ENCODE measurements at places on chromosomes 2 and 18.

DNA sequence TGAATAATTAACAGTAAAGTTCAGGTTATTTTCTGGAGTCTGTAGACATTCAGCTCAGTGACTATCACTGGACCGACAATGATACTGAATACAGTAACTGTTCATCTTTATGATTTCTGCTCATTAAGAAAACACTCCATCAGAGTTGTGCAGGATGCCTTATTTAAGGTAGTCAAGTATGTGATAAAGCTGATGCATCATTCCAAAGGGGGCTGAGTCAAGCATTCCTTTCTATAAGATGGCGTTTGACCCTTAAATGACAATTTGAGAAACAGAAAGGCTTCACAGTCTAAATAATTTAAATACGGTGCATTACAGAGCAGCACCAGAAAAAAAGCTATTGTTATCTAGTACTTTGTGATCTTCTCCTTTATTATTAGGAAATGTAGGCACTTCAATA lies 131.1 kb downstream of the CDH2 start:
- DNase-seq: no peak

DNA sequence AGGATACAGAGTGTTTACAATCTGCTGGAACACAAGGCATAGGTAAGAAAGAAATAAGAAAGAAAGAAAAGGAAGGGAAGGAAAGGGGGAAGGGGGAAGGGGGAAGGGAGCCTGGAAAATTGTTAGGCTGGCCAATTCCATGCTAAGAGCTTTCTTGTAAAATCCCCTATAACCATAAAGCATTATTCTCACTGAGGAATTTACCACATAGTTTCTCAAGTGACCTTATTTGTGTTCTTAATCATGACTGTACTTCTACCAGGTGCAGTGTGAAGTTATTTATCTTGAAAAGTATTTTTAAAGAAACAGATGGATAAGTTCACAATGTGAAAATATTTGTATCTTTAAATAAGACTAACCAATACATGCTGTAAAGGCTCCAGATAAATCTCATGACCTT lies 39.2 kb upstream of the KIDINS220 start:
- no peak for DNase-seq

DNA sequence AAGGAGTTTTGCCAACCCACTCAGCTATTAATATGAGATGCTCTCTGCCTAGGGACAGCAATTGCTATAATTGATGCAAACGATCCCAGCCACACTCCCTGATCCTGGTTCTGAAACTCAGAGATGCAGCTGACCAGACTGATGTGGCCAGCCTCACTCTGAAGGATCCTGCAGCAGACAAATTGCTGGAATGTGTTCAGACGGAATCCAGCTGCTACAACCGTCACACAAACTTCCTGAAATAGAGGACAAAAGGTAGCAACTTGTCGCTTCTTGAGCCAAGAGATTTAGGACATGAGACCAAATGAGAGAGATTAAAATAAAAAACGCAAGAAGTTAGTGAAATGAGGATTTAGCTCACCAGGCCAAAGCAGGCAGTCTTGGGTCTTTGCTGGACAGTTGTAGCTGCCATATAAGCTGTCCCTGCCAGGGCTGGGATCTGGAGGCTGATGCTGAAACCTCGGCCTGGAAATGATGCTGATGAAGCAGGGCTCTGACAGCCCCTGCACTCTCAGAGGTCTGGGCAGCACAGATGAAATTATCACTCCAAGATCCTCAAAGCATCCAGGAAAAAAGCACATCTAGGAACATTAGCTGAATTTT lies 8.3 kb upstream of the YWHAQ start:
- no peak for DNase-seq

DNA sequence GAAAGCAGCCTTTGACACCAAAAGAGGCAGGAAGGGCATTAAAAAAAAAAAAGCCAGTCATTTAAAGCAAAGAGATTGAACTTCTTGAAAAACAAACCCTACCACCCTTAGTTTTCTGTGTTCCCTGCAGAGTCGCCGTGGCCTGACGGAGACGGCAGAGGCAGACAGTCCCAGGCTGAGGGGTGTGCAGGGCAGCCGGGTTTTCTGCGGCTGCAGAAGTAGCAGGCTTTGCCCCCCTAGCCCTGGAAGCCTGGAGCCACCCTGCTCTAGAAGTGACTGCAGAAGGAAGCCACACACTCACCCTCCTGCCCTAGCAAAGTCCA lies 2.8 kb downstream of the INPP5D start:
- DNase-seq: no peak

DNA sequence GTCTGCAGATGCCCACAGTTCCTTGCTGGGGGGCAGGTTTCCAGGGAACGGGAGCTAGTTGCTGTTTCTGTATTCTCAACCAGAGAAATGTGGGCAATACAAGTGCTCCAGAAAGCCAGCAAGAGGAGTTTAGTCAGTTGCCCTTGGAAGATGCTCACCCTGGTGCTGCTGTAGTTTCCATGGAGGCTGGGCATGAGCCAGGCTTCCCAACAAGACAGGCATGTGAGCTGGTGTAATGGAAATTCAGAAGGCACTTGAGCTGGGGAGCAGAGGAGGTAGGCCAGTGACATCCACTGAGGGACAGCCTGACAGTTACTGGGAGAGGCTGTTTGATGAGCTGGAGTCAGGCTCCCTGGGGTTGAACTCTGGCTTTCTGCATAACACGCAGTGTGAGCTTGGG lies 7.7 kb downstream of the HK2 start:
- no peak for DNase-seq

DNA sequence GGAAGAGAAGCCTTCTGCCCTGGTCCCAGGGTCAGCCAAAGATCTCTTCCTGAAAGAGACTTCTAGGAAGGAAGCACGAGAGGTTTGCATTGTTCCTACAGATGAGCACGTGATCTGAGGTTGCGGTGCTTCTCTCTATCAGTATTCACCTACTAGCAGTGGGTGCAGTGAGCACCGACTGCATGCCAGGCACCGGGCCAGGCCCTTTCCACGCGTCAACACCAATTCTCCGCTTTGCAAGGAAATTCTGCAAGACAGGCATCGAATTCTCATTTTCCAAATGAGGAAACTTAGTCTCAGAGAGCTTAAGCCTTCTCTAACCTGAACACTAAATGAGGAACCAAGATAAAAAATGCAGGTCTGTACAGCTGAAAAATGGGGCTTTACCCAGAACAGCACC lies 151.5 kb upstream of the MYCN start:
- DNase-seq: no peak

DNA sequence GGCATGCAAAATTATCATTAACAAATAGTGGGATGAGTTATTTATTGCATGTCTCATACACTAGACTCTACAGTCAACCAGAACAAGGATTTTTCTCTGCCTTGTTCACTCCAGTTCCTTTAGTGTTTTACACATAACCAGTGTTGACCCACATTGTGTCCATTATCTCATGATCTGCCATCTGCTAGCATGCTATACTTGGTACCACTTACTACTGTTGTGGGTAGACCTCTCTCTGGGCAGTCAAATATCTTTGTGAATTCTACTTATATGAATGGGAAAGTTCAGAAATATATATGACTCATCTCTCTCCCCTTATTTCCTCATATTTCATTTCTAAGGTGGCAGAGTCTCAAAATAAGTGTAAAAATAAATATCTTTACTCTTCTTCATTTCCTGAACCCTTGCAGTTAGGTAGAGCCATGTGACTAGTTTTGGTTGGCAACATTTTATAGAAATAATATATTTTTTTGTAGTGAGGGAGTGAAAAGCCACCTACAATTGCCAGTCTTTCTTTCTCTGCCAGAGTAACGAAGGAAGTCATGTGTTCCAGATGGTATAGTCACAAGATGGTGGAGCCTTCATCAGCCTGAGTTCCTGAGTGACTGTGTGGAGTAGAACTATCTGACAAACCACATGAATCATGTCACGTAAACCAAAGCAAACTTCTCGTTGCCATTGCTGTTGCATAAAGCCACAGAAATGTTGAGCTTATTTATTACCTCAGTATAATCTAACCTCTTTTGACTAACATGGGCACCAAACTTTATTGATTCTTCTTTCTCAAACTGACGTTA lies 704.0 kb downstream of the RNF144A start:
- DNase-seq: no peak

DNA sequence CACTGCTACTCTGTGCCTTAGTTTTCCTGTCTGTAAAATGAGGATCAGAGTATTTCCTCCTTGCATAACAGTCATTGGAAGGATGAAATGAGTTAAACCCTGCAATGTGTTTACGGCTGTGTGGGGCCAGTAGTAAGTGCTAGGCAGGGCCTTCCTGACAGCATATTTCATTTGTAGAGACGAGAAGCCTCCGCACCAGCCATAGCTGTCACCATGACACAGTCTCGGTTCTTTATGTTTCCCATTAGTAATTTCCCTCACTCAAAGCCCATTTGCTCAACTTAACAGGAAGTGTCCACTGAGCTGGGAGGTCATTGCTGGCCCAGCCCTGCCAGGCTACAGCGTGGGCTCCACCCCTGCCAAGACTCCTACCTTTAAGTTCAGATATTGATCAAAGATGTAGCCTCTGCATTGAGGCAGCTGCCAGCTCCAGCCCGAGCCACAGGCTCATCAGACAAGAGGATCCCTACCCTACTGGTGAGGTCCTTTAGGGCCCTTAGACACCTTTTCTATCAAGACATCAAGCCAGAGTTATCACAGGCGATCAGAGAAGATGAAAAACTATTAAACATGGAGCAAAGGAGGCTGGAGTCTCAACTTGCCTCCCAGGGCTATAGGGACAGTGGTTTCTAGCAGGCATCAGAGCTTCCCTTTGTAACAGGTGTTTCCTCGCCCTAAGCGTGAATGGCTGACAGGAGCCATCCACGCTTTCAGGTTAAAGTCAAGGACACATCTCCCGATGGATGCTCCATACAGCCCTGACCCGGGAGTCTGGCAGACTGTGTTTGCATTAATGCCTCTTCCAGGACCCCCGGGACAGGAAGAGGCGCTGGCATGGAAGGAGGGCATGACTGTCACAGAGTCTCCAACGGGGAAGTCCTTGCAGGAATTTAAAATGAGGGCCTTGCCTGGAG lies 251.7 kb downstream of the NDUFA10 start:
- no peak for DNase-seq

DNA sequence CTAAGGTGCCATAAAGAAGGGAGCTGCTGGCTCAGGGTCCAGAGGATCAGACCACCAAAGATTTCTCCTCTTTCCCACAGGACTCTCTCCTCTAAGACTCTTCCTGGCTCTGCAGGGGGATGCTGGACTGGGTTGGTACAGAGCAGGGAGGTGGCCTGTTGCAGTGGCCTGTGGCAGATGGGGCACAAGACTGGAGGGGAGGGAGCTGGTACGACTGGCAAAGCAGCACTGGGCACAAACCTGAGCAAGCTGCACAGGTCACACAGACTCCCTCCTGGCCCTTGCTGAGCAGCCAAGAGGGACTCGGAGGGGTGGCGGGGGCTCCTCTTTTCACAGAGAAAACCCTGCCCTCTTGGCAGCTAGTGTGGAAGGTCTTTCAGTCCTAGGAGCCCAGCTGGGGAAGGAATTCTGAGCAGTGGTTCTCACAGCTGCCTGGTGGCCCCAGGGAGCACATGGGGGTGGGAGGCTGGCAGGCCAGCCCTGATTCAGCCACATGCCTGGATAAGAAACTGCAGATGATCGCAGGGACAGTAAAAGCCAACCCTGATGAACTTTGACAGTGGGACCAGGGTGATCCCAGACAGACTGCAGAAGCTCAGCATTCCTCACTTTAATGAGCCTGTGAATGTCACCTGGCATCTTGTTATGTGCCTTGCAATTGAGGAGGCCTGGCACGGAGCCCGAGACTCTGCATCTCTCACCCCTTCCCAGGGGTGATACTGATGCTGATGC lies 32.5 kb upstream of the ACAA2 start:
- DNase-seq: no peak

DNA sequence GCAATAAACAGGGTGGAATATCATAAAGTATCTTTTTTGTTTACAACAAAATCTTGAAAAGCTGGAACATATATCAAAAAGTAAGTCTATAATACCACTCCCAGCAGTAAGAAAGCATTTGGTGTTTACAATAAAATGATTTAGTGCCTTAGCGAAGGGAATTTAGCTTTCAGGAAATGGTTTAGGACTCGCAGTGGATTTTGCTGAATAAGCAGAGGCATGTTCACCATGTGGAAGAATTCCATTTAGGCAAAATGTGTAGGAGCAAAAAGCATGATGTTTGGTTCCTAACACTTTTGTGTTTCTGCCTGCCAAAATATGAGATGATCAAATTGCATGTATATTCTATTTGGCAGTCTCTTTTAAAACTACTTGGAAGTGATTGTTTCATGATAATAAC lies 163.6 kb downstream of the AGPS start:
- DNase-seq: peak; percentile 57
